ENCODE measurements at places on chromosomes 2 and 18.

DNA sequence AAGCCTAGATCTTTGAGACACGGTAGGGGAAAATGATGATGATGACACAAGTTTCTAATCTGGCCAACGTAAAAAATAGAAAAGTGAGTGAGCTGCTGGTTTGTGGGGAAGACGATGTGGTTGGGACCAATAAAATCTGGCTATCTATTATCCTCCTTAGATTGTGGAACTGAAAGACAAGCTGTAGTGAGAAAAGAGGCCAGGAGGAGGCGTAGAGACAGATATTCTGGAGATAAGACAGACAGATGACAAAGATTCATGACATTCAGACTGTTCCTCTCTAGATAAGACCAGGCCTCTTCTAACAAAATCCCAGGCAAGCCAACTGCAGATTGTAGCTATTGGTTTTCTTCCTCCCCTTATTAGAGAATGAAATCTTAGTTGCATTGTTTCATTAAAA, 376.3 kb upstream of the UBE2E3 start:
- DNase-seq, result no peak
- no peaks in the 10 kb centered on the region for H3K4me1 ChIP-seq
- H3K27me3 ChIP-seq, result no peaks in the 10 kb centered on the region
- no peak overlapping the region for H3K4me3 ChIP-seq

GRCh38 chr2:37501113-37501512, 156.7 kb downstream of the QPCT start:
- H3K27ac ChIP-seq, result no peak overlapping the region
- H3K4me3 ChIP-seq, result no peak overlapping the region

DNA sequence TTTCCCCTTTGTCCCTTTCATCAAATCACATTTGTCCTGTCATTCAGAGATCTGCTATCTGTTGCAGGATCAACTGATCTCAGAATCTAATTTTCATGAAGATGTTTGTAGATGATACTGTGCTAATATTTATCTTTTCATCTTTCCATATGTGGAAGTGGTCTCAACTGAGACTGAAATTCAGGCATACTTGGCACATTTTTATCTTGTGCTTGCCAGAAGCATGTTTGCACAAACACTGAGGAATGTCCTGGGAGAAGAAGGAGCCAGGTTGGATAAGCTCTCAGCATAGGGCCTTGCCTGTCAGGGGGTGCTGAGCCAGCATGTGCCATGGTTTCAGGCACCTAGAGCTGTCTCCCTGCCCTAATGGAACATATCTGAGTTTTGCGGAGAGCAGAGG, 24.5 kb upstream of the MMADHC start:
- H3K27me3 ChIP-seq, result no peaks in the 10 kb centered on the region
- H3K4me1 ChIP-seq, result no peaks in the 10 kb centered on the region
- no peaks in the 10 kb centered on the region for H3K36me3 ChIP-seq
- no peak overlapping the region for H3K27ac ChIP-seq
- no peak for DNase-seq

- no peak for DNase-seq
- H3K36me3 ChIP-seq, result no peaks in the 10 kb centered on the region
- H3K27ac ChIP-seq, result no peak overlapping the region
- H3K27me3 ChIP-seq, result no peaks in the 10 kb centered on the region
Measured at GRCh38 chr18:58177896-58178470, 134.0 kb downstream of the NEDD4L start.

DNA sequence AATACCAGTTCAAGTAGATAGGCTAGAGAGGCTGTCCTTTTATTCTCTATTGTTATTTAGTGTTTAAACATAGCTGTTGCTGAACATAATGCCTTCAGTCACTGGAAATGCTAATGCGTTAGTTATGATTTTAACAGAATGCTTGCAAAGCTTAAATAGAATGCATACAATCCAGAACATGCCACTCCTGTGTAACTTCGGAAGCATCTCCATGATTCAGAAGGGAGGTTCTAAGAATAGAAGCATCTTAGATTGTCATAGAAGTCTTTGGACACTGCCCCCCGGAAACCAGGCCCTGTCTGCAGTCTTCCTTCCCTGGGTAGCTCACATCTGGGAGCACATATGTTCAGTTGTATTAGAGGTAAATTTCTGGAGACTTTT, 73.2 kb downstream of the ZNF532 start:
- H3K27ac ChIP-seq, result no peak overlapping the region
- no peaks in the 10 kb centered on the region for H3K36me3 ChIP-seq
- no peak overlapping the region for H3K4me3 ChIP-seq
- no peaks in the 10 kb centered on the region for H3K27me3 ChIP-seq

GRCh38 chr2:121650315-121650930, 1.2 kb upstream of the CLASP1 start:
- no peak for DNase-seq
- H3K4me3 ChIP-seq, result peak overlapping the region; percentile 88
- H3K4me1 ChIP-seq, result peaks cover 11% of the 10 kb centered on the region
- no peaks in the 10 kb centered on the region for H3K27me3 ChIP-seq
- no peaks in the 10 kb centered on the region for H3K36me3 ChIP-seq
- H3K27ac ChIP-seq, result peak overlapping the region; percentile 90

DNA sequence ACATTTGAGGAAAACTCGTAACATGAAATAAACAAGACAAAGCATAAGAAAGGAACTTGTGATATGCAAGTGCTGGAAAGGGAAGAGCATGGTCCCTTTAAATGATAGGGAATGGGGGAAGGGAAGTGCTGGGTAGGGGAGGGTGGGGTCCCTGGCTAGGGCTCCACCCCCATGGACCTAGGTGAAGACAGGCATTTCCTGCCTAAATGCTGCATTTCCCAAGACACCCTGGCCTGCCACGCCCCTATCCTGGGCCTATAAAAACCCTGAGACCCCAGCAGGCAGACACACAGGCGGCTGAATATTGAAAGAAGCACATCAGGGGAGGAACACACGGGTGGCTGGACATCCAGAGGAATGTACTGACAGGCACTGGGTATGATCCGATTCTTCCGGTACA, 499.9 kb downstream of the ZEB2 start:
- no peak for DNase-seq
- H3K27me3 ChIP-seq, result no peaks in the 10 kb centered on the region
- H3K4me1 ChIP-seq, result no peaks in the 10 kb centered on the region

GRCh38 chr2:214377286-214377624, 33.6 kb upstream of the VWC2L start:
- H3K27me3 ChIP-seq, result no peaks in the 10 kb centered on the region
- H3K36me3 ChIP-seq, result no peaks in the 10 kb centered on the region
- H3K4me3 ChIP-seq, result no peak overlapping the region
- no peak overlapping the region for H3K27ac ChIP-seq
- no peaks in the 10 kb centered on the region for H3K4me1 ChIP-seq

DNA sequence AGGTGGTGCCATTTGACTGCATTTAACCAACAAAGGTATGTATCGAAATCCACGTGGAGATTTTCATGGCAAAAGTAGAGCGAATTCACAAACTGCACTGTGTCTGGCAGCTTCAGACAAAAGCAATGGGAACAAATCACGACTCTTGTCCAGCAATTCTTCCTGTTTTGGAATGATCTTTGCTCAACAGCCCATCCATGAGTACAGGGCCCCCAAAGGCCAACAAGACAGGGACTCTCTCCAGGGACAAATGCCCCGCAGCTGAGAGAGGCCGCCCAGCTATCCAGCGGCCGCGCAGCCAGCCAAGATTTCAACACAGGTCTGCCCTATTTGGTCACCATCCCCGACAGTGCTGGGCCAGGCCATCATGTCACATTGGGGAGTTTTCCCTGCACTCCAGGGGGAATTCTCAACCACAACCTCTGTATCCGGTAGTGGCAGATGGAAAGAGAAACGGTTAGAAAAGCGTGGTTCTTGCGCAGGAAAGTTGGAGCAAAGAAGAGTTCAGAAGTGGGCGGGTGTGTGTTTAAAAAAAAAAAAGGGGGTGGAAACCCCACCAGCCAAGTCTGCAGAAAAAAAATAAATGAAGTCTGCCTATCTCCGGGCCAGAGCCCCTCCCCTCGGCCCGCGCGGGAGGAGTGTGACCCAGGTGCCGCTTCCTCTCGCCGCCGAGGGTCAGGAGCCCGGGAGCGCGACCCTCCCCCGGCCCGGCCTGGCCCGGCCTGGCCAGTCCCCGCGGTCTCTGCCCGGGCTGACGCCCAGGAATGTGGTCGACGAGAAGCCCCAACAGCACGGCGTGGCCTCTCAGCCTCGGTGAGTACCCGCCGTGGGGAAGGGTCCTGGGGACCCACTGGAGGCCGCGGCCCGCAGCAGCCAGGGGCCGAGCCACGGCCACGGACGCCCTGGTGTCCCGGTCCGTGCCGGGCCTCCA, at the start of gene GYPC:
Gene GYPC (plus strand): TSS at position 659 of the 931 bp plus-strand sequence. CDS start 106 bp downstream, at position 765.
- DNase-seq, result no peak
- no peaks in the 10 kb centered on the region for H3K36me3 ChIP-seq
- H3K4me3 ChIP-seq, result peak within 1 kb of the TSS; percentile 99

GRCh38 chr18:28075501-28075900, 101.4 kb downstream of the CDH2 start:
- no peak overlapping the region for H3K4me3 ChIP-seq
- no peaks in the 10 kb centered on the region for H3K4me1 ChIP-seq
- DNase-seq, result no peak
- H3K27ac ChIP-seq, result no peak overlapping the region
- H3K27me3 ChIP-seq, result no peaks in the 10 kb centered on the region

DNA sequence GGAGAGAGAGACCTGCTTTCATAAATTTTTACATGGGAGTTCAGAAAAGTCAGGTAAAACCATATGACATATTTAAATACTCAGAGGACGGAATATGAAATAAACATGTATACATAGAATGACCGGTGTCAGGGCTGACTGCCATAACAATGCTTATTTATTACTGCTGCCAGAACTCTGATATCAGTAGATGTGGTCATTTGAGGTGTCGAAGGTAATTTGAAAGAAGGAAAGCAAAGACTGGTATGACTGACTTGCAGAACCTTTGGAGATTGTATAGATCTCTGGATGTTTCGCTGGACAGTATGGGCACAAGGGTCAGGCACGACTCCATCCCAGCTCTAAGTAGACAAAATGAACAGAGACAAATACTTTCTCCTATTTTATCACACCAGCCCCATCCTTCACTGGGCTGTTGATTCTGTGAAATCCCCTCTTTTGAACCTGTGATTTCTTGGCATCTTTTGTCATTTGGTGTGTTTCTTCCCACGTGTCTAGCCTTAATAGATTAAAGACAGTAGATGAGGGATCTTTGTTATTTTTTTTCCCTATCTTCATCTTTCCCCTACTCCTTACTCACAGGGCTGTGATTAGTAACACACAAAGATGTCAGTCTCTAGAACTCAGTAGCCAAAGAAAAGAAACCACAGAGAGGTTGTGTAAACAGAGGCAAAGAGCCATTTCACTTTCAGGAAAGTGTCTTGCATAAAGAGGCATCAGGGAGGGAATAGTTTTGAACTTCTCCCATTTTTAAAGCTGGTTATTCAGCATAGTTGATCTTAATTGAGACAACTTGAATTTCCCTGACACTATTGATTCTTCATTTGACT, 61.6 kb downstream of the ICOS start:
- no peaks in the 10 kb centered on the region for H3K27me3 ChIP-seq
- H3K27ac ChIP-seq, result no peak overlapping the region
- H3K36me3 ChIP-seq, result no peaks in the 10 kb centered on the region
- H3K4me3 ChIP-seq, result no peak overlapping the region

DNA sequence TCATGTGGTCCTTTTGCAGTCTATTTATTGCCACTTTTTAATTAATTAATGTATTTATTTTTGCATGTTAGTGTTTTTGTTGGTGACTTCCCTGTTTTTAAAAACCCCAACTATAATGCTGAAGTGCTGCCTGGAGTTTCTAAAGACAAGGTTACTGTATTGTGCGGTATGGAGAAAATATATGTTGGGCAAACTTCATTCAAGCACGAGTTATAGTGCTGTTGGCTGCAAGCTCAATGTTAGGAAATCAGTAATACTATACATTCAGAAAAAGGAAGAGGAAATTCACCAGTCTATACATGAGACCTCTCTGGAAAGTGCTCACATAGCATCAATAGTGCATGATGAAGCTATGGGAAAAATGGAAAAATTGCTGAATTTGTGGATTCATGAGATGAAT, 15.4 kb upstream of the RBMS1 start:
- H3K27me3 ChIP-seq, result no peaks in the 10 kb centered on the region
- peaks cover 12% of the 10 kb centered on the region for H3K4me1 ChIP-seq
- no peak for DNase-seq
- H3K4me3 ChIP-seq, result no peak overlapping the region
- H3K36me3 ChIP-seq, result no peaks in the 10 kb centered on the region

DNA sequence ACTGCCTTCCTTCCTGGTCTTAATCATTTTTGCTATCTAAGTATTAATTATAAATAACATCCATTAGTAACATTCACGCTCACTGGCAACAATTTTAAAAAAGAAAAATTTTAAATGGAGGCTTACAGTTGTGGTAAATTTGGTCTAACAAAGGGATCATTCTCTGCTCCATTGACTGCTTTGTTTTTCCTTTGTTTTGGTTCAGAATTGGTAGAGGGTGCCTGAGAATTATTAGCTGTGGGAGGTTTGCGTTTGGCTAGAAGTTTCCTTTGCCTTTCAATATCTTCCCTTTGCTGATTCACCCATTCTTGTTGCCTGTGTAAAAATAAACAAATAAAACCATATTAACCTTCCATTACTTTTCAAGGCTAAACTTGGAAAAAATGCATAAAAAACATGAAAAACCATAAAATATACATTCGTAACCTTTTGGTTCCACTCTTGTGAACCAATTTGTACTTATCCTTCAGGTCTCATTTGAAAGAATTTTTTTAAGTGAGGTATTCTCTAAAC, 114.6 kb downstream of the TLK1 start:
- H3K27me3 ChIP-seq, result no peaks in the 10 kb centered on the region
- H3K27ac ChIP-seq, result no peak overlapping the region
- H3K4me1 ChIP-seq, result peaks cover 6% of the 10 kb centered on the region
- peaks cover 7% of the 10 kb centered on the region for H3K36me3 ChIP-seq

DNA sequence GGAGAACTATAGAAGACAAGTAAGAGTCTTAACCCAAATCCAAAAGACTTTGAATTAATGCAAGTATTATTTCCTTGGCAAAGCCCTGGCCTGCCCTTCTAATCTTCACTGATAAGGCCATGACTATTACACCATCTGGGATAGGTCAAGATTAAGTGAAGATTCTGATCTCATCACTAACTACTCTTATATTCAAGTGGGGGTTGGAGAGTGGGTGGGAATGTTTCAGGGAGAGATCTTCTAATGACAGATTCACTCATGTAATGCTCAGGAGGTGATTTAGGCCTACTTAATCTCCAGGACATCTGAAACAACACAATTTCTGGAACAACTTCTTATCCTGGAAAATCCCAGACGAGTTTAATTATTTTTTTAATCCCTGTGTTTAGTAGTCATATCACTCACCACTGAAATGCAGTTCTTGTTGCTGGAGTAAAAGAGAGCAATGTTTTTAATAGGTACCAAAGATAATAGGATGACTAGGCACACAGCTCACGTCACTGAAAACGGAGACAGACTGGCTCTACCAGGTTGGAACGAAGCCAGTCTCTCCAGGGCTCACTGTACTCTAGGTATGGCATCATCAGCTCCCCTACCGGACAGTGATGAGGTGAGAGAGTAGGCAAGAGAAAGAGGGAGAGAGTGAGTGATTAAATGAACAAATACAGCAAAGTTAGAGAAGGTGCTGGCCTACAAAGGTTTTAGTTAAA, 133.1 kb downstream of the NCKAP5 start:
- H3K27me3 ChIP-seq, result no peaks in the 10 kb centered on the region
- no peak overlapping the region for H3K4me3 ChIP-seq
- H3K36me3 ChIP-seq, result no peaks in the 10 kb centered on the region
- no peaks in the 10 kb centered on the region for H3K4me1 ChIP-seq
- no peak overlapping the region for H3K27ac ChIP-seq
- no peak for DNase-seq

All from naive thymus-derived CD4-positive, alpha-beta T cell (primary cell).